ENCODE measurements at places on chromosomes 3 and 15.

DNA sequence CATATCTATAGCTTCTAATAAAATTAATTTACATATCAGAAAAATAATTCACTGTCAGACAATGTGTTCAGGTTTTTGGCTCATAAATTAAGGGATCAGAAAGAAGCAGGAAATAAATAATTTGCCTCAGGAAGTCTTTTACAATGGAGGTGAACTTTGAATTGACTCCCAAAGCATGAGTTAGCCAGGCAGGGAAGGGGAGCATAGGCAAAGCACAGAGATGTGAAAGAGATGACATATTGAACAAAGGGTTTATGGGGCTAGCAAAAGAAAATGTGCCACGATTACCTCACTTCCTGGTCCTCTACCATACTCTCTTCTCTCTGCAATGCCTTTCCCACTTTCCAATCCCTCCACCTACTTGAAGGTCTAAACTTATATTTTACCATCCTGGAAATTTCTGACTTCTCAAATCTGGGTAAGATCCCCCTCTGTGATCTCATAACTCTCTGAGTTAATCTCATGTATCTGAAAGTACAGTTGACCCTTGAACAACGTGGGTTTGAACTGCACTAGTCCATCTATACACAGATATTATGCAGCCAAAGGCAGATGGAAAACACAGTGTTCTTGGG is 4.1 kb upstream of the HEXA start:
- DNase-seq, result peak; percentile 27

GRCh38 chr15:35448294-35448693 is 97.7 kb downstream of the DPH6 start:
- no peak for DNase-seq

- no peak for DNase-seq
Measured at GRCh38 chr3:122233101-122233952, 49.9 kb downstream of the CASR start.

DNA sequence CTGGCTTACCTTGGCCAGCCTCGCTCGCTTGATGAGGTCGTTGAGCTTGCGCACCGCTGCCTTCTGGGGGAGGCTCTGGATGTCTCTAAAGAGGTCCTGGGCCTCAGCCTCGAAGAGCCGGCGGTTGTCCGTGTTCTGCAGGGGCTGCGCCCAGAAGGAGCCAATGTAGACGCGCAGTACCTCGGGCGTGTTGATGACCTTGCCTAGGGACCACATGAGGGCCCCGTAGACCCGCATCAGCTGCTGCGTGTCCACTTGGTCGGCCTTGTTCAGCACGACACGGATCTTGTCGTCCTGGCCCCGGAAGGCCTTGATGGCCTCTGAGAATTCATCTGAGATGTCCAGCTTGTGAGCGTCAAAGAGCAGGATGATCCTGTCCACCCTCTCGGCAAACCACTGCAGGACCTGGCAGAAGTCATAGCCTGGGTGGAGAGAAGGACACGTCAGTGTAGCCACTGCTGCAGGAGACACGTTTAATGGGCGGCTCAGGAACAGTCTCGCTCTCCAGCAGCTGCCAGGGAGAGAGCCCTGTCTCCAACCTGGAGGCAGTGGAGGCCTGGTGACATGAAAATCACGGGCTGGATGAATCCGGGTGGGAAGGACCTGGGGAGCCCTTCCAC is 25.5 kb upstream of the SPTBN5 start:
- DNase-seq, result no peak

- DNase-seq, result no peak
Measured at GRCh38 chr3:138399766-138400165, 34.6 kb upstream of the ESYT3 start.

DNA sequence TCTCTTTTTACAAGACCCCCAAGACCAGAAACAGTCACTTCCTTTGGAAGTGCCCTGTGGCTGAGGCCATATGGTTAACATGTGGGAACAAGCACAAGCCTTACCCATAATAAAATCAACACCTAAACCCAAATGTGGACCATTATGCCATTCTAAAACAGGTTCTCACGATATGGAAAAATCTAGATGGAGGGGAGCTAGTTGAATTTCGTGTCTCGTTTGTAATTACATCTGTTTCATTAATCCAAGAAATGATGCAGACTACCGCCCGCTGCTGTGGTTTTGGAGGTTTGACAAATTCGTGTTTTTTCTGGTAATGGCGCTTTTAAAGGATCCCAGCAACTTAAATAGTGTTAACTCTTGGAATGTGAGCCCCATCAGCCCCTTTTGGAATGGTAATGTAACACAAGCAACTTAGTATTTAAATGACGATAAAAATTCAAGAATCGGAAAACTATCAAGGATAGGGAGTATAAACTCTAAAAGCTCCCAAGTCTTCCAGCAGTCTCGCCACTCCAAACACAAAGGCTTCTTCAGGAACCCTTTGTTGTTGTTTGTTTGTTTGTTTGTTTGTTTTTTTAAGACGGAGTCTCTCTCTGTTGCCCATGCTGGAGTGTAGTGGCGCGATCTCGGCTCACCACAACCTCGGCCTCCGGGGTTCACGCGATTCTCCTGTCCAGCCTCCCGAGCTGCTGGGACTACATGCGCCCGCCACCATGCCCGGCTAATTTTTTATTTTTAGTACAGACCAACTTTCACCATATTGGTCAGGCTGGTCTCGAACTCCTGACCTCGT is 1.1 kb downstream of the CNBP start:
- DNase-seq, result no peak

- no peak for DNase-seq
Measured at GRCh38 chr15:93517176-93517575, 428.2 kb upstream of the RGMA start.

DNA sequence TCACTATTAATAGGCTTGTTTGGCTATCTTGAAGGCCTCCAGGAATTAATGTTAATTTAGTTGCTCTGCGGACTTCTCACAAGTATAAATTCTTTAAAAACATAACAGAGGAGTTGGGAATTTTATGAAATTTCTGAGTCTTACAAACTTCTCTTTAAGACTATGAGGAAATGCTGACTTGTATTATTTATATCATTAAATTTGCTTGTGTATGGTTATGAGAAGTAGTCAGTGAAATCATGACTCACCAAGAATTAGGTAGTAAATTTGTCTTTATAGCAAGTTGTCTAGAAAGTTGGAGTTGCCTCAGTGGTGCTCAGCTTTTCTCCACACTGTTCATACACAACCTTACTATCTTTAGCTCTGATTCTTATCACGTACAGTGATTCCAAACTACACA is 26.5 kb downstream of the PHLDB2 start:
- no peak for DNase-seq

DNA sequence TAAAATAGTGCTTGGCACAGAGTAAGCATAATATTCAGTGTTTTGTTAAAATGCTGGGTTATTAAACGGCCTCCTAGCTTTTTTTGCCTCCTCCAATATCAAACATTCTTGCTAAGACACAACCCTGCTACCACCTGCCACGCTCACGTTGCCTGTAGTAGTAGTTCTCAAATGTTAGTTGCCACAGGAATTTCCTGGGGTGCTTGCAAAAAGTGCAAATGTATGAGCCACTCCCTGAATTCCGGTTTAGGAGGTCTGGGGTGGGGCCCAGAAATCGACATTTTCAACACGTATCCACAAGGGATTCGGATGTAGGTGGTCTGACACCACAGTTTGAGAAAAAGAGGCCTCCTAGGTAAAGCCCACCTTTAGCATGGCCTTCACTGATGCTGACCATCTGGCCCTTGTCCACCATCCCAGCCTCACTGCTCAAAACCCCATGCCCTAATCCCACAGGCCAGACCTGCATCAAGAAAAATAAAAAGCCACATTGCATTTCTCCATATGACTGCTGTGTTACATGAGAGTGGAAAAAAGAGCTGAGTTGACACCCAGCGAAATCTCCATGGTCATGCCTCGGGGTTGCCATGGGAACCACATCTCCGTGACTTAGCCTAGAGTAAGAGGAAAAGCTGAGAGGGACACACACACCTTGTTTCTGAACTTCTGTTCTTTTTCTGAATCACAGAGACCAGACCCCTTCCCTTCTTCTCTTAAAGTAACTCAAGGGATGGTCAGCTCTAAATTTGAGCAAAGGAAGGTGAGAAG is 116.4 kb upstream of the HES1 start:
- no peak for DNase-seq

- no peak for DNase-seq
Measured at GRCh38 chr3:39573392-39573791, 105.9 kb downstream of the MOBP start.

DNA sequence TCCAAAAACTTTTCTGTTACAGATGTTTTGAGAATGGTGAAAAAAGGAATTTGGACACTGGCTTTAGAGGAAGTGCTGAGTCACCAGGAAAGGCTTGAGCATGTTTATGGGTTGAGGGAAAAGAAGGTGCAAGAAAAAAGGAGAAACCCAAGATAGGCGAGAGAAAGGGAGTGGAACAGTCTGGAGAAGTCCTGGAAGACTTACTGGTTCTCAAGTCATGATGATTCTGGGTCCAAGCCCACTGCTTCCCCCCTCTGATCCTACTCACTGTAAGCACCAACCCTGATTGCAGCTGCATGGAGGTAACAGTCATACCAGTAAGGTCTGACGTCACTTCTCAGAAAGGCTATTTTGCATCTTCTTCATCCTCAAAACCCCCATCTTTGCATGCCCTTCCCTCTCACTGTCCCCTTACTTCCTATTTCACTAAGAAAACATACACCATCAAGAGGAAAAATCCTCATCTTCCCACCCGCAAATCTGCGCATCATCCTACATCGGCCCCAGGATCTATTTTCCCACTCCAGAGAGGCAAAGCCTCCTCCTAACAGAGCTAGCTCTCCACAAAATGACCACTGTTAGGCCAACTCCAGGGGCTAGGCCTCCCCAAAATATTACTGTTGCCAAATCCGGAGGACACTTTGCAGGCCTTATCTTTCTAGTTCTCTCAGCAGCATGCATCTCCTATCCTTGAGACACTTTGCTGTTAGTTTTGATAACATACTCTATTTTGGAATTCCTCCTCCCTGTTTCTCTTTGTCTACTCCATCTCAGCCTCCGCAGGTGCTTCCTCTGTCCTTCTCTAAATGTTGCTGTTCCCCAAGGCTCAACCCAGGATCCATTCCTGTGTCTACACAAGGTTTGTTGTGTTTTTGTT is 3.2 kb upstream of the ATP13A3 start:
- DNase-seq, result no peak
